HS-27A (cell line): ENCODE measurements at places on chromosomes 2 and 18.

DNA sequence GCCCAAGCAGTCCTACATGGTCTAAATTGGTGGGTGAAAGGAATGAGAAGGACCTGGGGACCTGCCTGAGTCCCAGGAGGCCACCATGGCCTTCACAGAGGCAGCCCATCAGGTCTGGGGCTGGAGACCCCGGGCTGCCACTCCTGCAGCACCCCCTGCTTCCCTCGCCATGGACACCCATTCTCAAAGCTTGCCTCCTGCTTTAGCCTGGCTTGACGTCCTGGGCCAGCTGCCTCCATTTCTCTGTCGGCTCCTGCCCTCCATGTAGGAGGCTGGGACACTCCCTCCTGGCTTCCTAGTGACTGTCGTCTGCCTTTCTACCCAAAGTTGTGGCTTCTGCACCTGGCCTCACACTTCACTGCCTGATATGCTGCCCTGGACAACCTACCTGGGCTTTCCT lies 198.6 kb downstream of the FAM210A start:
- DNase-seq, result no peak

- no peak for DNase-seq
These were observed 776 bp downstream of the EMILIN2 start for GRCh38 chr18:2847317-2848246.

DNA sequence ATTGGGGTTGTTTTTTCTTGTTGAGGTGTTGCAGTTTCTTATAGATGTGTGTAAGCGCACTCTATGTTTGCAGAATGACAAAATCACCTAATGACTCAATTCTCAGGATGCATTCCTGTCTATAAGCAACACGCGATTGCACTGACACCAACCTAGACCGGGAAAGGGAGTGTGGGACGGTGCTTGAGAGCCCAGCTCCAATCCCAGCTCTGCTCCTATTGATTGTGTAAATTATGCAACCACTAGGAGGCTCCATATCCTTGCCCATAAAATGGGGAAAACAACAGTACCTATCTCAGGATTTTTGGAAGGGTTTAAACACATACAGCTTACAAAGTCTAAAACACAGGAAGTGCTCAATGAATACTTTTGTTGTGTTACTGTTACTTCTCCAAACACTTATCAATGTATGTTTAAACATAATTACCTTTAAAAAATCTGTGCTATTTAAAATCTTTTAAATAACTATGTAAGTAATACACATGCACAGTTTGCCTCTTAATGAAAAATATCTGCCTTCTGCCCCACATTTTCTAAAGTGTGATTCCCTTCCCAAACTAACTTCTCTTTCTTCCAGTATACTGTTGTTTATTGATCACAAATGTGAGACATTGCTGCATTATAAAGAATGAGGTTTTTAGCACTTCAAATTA lies 132.5 kb downstream of the SPHKAP start:
- peak; percentile 8 for DNase-seq

- no peak for DNase-seq
These were observed 8.2 kb downstream of the MAPRE2 start for GRCh38 chr18:35049111-35050027.

GRCh38 chr18:24530630-24531111 lies 70.2 kb downstream of the HRH4 start:
- no peak for DNase-seq

DNA sequence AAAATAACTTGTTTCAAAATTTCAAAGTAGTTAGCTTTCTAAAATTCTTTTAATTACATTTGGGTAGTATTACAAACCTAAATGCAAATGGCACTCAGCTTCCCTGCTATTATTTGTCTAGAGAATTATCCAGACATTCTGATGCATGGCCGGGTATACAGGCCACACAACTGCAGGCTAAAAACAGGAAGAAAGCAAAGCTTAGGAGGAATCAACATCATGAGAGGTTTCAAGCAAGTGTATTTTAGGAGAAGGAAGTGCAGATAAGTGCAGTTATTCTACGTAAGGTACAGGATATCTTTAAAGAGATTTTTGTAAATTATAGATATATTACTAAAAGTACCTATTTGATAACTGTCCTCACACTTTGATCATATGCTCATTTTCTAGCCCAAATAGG lies 46.8 kb upstream of the RNU4ATAC start:
- DNase-seq, result no peak

GRCh38 chr2:130344578-130344977 lies 1.9 kb downstream of the IMP4 start:
- no peak for DNase-seq

- no peak for DNase-seq
These were observed 7.6 kb downstream of the ZFP36L2 start for GRCh38 chr2:43218702-43219382.

DNA sequence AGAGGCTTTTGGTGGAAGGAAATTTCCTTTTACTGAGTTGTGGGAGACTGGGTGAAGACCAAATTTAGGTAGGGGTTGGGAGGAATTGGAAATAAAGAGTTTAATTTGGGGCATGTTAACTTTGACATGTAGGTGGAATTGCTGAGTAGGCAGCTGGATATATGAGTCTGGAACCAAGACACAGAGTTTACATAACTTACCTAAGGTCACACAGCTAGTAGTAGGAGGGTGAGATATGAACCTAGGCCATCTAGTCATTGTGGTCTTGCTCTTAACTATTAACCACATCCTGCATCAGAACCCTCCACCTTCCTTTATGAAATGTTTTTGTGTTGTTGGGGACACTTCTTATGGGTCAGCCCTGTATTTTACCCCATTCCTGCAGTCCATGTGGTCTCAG lies 113.1 kb downstream of the ICOS start:
- no peak for DNase-seq

GRCh38 chr18:23487738-23488570 lies 15.4 kb upstream of the RMC1 start:
- no peak for DNase-seq

DNA sequence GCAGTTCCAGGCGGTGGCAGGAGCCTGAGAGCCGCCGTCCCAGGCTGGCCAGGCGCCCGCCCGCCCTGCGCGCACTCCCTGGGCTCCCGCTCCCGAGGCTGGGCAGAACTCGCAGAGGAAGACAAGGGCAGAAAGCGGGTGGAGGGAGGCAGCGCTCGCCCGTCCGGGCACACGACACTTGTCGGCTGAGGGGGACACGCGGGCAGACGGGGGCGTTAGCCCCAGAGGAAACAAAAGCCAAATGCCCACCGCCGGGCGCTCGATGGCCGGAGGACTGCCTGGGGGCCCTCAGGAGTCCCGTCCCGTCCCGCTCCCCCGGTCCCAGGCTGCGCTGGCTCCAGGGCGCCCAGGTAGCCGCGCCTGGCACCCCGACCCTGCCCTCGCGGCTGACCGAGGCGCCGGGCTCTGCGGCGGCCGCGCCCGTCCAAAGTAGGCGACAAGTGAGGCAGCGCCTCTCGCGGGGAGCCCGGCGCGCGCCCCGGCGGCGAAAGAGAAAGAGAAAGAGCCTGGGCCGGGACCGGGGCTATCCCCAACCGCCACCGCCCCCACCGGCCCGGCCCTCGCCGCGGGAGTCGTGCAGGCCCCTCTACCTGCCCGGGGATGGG lies 491 bp downstream of the L3MBTL4 start:
- no peak for DNase-seq

DNA sequence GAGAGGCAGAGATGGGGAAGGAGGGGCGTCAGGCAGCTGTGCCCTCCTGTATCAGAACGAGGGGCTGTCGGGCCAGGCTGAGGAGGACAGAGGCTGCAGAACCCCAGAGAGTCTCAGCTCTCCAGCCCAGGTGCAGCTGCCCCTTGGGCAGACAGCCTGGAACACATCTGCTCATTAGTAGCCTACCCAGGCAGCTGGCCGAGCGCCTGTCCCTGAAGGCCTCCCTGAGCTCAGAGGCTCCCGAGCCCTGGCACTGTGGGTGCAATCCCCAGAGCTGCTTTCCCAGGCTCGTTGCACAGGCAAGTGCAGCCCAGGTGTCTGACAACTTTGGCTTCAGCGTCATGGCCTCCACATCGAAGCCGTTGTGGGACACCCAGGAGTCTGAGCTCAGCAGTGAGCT lies 13.1 kb upstream of the TMEM185B start:
- no peak for DNase-seq

DNA sequence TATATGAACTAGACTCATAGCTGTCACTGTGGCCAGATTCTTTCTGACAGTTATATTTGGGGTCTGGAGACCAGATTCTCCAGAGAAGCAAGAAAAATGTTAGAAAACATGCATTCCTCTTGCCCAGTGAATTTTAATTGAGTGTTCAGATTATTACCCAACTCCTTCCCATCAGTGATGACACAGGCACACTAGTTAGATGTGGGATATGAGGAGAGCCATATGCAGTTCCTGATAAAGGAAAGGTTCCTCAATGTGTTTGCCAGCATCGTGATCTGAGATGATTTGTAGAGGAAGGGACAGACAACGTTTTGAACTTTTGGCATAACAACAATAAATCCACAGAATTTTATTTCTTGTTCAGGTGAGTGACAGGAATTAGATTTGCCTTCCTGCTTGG lies 308.6 kb downstream of the PIEZO2 start:
- DNase-seq, result no peak

GRCh38 chr18:28789502-28789901 lies 612.6 kb upstream of the CDH2 start:
- no peak for DNase-seq

- DNase-seq, result no peak
These were observed 28.3 kb upstream of the NTSR2 start for GRCh38 chr2:11698009-11698922.

GRCh38 chr2:236167297-236168109 lies 683 bp downstream of the GBX2 start:
- DNase-seq, result no peak

- no peak for DNase-seq
These were observed 4.3 kb upstream of the PTMA start for GRCh38 chr2:231704017-231704416.

GRCh38 chr2:152766928-152767327 lies 48.5 kb downstream of the ARL6IP6 start:
- no peak for DNase-seq

DNA sequence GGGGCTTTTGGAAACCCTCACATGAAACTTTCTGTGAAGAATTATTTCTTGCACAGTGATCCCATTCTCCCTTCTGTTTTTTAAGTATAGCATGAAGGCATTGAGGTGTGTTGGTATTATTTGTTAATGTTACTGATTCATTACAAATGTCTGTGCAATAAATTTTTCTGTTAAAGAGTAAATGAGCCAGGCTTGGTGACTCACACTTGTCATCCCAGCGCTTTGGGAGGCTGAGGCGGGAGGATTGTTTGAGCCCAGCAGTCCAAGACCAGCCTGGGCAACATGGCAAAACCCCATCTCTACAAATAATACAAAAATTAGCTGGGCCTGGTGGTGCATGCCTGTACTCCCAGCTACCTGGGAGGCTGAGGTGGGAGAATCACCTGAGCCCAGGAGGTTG lies 87.8 kb downstream of the KCTD18 start:
- no peak for DNase-seq

DNA sequence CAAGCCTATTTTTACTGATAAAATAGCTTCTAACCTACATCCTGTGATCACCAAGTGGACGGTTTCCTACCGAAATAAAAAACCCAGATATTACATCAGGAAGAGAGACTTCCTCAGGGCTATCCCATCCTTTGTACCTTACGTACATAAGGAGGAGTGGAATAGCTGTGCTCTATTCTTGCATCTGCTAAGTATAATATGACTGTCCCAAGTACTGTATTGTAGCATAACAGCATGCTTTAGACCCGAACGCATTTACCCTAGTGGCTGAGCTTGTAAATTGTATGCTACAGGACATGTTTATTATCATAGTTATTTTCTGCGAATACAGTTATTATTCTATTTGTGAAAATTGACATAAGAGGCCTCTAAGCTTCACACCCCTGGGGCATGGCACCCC lies 302.4 kb downstream of the CLIP4 start:
- DNase-seq, result no peak

- DNase-seq, result no peak
These were observed 53.2 kb downstream of the PROC start for GRCh38 chr2:127471286-127471988.

DNA sequence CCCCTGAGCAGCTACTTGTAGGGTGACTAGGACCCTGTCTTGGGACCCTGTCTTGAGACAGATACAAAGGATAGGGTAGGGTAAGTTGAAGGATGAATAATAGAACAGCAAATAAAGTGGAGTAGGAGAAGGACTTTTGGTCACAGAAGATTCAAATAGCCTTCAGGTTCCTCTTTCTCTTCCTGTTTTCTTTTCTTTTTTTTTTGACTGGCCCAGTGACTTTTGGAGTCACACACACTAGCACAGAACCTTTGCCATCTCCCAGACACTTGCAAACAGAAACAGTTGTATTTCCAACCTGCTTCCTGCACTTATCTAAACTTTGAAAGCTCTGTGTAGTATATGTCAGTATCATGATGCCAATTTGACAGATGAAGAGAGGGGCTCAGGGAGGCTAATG lies 108.2 kb downstream of the TDRD15 start:
- DNase-seq, result no peak

GRCh38 chr2:169172151-169172735 lies 102.9 kb downstream of the DHRS9 start:
- DNase-seq, result peak; percentile 41

GRCh38 chr2:96763511-96764252 lies 3.0 kb downstream of the CNNM4 start:
- no peak for DNase-seq

- DNase-seq, result no peak
These were observed 23.2 kb upstream of the SATB2 start for GRCh38 chr2:199480966-199481365.

GRCh38 chr2:187429989-187430388 lies 18.1 kb downstream of the CALCRL start:
- no peak for DNase-seq

GRCh38 chr2:224802407-224802806 lies 86.2 kb upstream of the CCDC195 start:
- no peak for DNase-seq

- no peak for DNase-seq
These were observed 35.6 kb downstream of the GDF7 start for GRCh38 chr2:20702563-20702962.

GRCh38 chr2:15692551-15693377 lies 101.1 kb downstream of the DDX1 start:
- no peak for DNase-seq

DNA sequence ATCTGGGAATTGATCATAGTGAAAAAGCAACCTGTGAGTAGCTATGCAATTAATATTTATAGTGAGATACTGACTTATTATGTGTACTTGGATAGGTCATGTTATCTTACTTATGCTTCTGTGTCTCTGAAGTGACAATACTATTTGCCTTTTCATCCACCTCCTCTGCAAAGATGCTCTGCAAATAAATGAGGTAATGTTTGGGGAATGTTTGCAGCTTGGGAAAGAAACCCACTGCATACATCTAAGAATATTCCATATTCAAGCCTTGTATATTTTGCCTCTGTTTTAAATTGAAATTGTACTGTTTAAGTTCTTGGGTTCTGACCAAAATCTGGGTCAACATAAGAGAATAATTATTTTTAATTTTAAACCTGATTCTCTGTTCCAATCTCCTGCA lies 217.4 kb upstream of the DTNA start:
- no peak for DNase-seq

DNA sequence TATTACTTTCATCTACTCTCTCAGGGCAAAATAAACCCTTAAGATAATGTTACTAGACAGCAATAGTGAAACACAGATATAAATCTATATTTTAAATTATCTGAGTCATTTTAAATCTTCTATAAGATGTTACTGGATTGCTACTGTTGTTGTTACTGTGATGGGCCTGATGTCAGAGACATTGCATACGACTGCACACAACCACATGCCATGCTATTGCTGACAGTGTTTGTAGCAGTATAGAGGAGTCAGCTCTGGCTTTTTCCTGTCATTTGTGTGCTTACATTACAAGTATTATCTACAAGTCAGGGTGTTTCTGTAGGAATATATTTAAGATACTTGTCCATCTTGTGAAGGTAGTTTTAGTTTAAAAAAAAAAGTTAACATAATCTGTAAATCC lies 63.9 kb downstream of the CCDC148 start:
- no peak for DNase-seq
